ENCODE measurements at places on chromosomes 6 and 20.

- DNase-seq, result peak; percentile 88
These were observed 372 bp downstream of the KIAA0408 start for GRCh38 chr6:127458817-127459216.

- no peak for DNase-seq
These were observed 510.5 kb downstream of the LMBRD1 start for GRCh38 chr6:69286331-69286730.

- DNase-seq, result no peak
These were observed 635.1 kb downstream of the EPHA7 start for GRCh38 chr6:92784235-92784634.

DNA sequence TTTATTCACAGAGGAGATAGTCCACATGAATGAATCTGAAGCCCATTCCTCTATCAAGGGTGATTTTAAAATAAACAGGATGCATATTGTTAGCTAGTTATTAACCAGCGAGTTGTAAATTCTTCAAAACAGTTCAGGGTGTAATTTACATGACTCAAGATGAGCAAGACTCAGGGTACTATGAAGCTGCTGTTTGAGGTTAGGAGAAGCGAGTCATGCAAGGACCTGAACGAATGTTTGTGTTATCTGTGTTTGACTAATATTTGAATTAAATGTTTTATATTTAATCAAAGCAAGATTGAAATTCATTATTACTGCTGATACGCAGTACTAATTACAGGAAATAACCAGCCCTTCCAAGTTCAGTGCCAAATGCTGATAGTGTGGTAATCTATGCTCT lies 191.1 kb downstream of the SAMD5 start:
- DNase-seq, result peak; percentile 75

GRCh38 chr20:50398821-50399554 lies 111.2 kb upstream of the PTPN1 start:
- peak; percentile 70 for DNase-seq

DNA sequence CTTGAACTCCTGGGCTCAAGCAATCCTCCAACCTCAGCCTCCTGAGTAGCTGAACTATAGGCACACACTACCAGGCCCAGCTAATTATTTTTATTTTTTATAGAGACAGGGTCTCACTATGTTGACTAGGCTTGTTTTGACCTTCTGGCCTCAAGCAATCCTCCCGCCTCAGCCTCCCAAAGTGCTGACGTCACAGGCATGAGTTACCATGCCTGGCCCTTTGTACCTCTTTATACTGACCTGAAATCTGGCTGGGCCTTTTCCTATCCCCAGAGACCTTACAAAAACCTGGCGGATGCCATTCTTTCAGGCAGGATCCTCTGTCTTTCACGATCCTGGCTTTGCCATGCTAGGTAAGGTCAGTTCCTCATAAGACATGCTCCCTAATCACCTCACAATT lies 11.5 kb downstream of the WFDC3 start:
- no peak for DNase-seq

- no peak for DNase-seq
These were observed 294.3 kb upstream of the SOX4 start for GRCh38 chr6:21299216-21299615.

GRCh38 chr6:7234547-7234946 lies 78.5 kb downstream of the SSR1 start:
- no peak for DNase-seq

DNA sequence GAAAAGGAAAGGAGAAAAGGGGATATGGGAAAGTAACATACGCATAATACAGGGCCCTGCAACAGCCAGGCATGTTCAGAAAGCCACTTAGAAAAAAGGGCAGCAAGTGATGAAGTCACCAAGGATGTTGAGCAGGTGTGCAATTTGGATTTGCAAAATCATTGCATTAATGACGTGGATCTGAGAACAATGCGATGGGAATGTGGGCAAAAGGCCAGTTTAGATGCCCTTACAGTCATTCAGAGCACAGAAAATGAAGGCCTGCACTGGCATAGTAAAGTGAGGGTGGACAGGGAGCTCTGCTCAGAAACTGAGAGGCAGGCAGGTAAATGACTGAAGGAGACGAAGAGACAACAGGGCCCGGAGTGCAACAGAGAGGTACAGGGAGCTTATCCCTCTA lies 123.7 kb upstream of the NHSL1 start:
- DNase-seq, result no peak

DNA sequence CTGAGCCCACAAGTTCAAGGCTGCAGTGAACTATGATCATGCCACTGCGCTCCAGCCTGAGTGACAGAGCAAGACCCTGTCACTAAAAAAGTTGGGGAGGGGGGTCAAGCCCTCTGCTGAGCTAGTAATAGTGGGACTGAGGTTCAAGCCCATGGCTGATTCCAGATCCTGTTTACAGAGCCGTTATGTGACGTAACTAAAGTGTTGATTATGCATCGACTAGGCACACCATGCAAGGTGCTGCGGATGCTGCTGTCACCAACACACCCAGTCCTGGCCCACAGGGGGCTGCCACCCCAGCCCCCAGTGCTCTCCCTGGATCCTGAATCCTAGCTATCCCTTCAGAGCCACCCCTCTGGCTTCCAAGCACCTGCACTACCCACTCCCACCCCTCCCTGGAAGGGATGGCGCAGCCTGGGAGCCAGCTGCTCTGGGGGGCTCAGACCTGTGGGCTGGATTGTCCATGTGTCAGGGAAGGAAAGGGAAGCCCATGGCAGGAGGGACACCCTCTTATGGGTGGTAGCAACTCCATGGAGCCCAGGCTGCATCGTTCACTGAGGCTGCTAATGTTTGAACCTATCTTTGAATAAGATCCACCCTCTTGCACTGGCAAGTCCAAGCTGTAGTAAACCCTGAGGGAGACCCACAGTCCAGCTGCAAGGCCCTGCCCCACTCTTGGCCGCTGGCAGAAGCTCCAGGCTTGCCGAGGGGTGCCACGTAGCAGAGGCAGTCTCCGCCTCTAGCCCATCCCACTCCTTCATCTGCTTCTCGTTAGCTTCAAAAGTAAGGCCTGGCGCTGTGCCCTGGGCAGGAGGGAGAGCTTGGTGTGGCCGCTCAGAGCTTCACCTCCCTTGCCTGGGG lies 95.0 kb downstream of the SNX5 start:
- peak; percentile 95 for DNase-seq

- no peak for DNase-seq
These were observed 36.0 kb upstream of the VSX1 start for GRCh38 chr20:25117990-25118389.

- no peak for DNase-seq
These were observed 395.4 kb upstream of the SOX4 start for GRCh38 chr6:21198032-21198640.

DNA sequence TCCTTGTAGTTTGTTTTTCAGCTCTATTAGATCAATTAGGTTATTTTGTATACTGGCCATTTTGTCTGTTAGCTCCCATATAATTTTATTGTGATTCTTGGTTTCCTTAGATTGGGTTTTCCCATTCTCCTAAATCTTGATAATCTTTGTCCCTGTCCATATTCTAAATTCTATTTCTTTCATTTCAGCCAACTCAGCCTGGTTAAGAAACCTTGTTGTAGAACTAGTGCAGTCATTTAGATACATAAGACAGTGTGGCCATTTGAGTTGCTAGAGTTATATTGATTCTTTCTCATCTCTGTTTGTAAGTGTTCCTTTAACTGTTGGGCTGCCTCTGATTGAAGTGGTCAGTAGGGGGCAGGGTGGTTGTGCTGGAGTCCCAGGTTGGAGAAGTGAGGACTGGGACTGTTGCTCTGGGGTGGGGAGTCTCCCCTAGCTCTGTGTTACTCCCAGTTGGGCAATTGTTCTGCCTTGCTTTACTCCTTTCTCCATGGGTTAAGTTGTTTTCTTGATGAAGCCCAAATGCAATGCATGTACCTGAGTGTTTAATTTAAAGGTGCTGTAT lies 98.8 kb upstream of the NRN1 start:
- DNase-seq, result no peak

- no peak for DNase-seq
These were observed 51.1 kb upstream of the TMEM170B start for GRCh38 chr6:11486486-11486885.

GRCh38 chr6:45473121-45473993 lies 95.6 kb upstream of the SUPT3H start:
- DNase-seq, result no peak

DNA sequence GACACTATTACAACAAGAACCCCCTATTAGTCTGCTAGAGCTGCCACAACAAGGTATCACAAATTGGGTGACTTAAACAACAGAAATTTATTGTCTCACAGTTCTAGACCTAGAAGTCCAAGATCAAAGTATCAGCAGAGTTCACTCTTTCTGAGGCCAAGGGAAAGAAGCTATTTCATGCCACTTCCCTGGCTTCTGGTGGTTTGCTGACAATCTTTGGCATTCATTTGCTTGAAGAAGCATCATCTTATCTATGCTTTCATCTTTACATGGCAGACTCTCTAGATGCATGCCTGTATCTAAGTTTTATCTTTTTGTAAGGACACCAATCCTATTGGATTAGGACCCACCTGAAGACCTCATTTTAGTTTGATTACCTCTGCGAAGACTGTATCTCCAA lies 296.8 kb upstream of the MARCKS start:
- DNase-seq, result no peak

DNA sequence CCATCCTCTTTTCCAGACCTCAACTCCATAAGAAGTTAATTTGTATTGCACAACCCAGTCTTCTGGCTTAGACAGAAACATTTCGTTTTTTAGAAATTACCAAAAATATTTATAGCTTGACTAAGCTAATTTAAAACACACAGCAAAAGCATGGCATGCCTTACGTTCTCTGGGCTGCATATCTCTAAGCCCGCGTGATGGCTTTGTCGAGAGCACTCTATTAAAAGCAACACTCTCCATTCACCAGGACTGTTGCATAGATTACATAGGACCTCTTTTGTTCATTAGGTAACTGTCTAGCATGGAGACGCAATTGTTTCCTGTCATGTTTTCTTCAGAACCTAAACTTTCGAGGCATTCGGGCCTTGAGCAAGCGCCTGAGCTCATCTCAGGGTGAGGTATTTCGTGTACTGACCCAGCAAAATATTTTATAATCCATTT lies 104.5 kb downstream of the IBTK start:
- DNase-seq, result peak; percentile 68

- DNase-seq, result no peak
These were observed 301 bp downstream of the PPP1R3D start for GRCh38 chr20:59939879-59940128.
